Kasumi-1 (cell line): ENCODE measurements at places on chromosomes 7 and 10.

DNA sequence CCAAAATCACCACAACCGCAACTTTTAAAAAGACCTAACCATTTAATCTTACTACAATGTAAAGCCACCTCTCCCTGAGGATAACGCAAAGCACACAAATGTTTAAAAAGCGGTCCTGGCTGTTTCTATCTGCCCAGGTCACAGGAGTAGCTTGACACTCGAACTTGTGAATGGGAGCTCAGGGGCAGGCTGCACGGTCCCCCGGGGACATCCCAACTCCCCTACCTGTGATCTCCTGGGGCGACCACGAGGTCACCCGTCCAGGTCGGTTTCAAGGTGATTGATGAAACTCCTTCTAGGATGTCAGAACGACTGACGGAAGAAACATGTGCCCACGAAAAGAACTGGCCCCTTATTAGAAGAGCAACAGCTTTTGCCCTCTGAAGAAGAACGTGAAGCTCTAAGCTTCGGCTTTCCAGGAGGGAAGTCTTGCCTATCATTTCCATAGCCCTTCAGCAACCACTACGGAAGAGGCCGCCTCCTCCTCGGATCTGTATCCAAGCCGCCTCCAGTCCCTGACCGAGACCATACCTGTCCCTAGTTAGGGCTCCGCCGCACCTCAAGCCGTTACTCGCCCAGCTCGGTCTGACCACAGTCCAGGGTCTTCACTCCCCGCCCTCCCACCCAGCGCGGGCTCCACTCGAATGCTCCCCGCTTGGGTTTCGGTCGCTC lies 459 bp downstream of the CYCS start:
- no peak for DNase-seq

GRCh38 chr10:126502441-126502840 lies 114.2 kb upstream of the ADAM12 start:
- no peak for DNase-seq

DNA sequence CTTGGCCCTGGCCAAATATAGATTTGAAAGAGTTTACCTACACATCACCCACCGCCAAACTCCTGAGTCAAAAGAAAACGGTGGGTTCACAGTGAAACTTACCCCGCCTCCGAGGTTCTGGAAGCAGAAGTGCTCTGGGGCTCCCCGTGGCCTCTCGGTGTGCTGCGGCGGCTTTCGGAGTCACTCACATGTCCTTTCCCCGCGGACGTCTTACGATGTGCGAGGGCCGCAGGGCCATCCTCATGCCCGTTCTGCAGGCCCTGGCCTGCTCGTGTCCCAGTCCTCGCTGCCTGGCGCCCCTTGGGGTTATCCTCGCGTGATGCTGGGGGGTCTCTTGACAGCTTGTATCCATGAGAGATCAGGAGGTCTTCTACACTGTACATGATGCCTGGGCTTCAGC lies 12.0 kb downstream of the JCAD start:
- DNase-seq = no peak

GRCh38 chr10:5949009-5949759 lies 28.2 kb downstream of the IL15RA start:
- peak; percentile 71 for DNase-seq

GRCh38 chr10:67110286-67110685 lies 184.4 kb downstream of the LRRTM3 start:
- DNase-seq = no peak

- no peak for DNase-seq
These were observed 1.5 kb downstream of the USP54 start for GRCh38 chr10:73589563-73590126.

DNA sequence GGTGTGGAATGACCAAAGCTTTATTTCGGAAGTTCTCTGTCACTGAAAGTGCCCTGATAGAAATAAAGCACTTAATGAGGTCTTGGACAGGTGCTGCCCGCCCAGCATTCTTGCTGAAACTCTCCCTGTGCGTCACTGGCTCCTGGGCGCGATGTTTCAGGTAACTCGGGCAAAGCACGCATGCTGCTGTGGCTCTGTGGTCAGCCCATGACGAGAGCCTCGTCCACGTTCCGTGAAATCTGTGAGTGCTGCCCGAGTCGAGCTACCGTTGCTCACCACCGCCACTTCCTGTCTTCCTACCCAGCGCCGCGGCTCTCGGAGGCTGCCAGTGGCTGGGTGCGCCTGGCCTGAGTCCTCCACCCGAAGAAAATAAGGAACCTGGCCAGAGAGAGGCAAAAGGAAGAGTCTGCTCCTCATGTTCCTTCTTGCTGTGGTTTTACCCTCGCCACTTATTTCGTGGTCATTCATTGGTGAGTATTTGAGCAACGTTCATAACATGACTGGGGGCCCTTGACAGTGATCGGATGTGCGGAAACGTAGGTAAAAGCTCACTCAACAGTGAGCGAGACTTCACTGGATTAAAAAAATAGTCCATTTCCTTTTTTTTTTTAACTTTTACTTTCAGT lies 95.5 kb downstream of the MAP3K8 start:
- DNase-seq = peak; percentile 99

DNA sequence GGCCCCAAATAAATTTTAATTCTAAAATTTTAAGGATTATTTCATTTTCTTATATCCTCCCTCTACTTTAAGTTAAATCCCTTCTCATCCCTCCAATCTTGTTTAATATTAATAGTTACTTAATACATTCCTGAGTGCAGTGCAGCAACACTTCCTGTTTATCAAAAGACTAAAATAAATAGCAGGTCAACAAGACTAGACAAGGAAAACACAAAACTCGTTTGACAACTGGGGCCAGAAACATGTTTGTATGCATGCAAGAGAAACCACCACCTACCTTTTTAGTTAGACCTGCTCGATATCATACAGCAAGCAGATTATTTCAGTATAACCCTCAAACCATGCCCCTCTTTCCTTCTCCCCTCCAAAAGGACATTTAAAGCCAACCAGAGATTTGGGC lies 95.8 kb downstream of the PARD3 start:
- DNase-seq = no peak

- DNase-seq = no peak
These were observed 29.1 kb upstream of the TRUB1 start for GRCh38 chr10:114908896-114909295.

GRCh38 chr7:3649678-3650440 lies 348.8 kb downstream of the SDK1 start:
- no peak for DNase-seq

GRCh38 chr10:69230128-69230527 lies 10.0 kb downstream of the HKDC1 start:
- no peak for DNase-seq

DNA sequence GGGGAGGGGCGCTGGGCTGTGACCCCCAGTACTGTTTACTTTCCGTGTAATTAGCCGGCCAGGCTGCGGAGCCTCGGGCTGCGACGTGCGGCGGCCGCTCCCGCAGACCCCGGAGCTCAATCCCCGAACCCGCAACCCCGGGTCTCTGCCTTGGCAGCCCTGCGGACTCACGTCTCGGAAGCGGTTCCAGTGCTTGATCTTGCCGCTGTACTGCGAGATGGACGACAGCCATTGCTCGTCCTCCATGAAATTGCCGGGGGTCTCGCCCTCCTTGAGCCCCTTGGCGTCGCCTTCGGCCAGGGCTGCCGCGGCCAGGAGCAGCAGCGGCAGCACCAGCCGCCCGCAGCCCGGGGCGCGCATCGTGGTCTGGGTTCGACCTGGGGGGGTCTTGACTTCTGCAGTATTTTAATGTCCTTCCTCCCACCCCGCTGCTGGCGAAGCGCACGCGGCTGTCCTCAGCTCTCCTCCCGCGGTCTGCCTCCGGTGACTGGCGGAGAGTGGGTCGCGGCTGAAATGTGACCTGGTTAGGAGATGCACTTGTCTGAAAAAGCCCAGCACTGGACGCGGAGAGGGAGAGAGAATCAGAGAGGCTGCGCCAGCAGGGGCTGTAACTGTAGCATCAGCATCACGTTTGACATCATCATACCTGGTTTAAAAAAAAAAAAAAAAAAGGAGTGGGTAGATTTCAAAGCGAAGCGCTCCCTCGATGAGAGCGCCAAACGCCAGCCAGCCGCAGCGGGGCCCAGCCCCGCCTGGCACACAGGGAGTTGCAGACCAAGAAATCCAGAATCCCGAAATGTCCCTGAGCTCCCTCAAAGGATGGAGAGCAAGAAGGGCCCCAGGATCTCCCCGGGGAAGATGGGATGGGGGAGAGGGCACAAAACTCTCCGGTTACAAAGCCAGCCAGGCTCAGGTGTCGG lies at the start of gene SPOCK2:
TSS of gene SPOCK2 (minus strand) at position 583 of the 920 bp plus-strand sequence. CDS start at position 360, 223 bp downstream.
- DNase-seq = no peak

GRCh38 chr7:141225916-141226618 lies 152.2 kb downstream of the TMEM178B start:
- DNase-seq = no peak

- peak; percentile 82 for DNase-seq
These were observed 387.3 kb upstream of the NPVF start for GRCh38 chr7:25615593-25615992.

GRCh38 chr7:136405931-136406777 lies 429.0 kb upstream of the MTPN start:
- peak; percentile 69 for DNase-seq

- DNase-seq = no peak
These were observed 109.3 kb downstream of the ETV1 start for GRCh38 chr7:13879994-13880686.

GRCh38 chr10:89478085-89478738 lies 57.2 kb downstream of the SLC16A12 start:
- DNase-seq = no peak

- DNase-seq = no peak
These were observed 53.0 kb upstream of the PDGFA start for GRCh38 chr7:572416-573268.

DNA sequence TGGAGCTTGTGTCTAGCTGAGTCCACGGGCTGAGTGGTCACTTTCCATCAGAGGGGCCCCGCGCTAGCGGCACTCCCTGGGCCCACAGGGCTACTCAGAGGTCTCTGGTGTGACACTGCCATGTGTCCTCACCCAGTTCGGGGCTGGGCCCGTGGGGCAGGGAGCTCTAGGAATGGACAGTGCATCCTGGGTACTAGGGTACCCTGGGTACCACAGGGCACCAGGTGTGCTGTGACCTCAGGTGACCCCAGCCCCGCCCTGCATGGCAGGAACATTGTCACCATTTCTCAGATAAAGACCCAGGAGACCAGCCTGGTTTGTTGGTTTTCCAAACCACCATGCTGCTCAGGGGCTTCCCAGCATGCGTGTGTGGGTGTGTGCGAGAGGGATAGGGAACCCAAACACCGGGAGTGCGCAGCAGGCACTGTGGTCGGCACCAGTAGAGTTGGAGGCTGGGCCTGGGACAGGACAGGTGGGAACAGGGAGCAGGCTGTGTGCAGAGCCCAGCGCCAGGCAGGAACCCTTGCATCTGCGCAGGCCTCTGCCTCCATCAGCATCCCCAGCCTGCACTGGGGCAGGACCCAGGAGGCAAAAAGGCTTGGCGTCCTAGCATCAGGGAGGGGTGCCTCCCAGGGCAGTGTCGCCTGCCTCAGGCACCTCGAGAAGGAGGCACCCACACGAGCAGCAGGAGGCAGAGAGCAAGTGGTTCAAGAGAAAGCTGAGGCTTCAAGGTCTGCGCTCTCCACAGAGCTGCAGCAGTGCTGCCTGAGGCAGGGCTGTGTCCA lies 19.4 kb upstream of the CSGALNACT2 start:
- no peak for DNase-seq

- DNase-seq = peak; percentile 22
These were observed 80.8 kb upstream of the RHOBTB1 start for GRCh38 chr10:61024856-61025201.

GRCh38 chr10:84531396-84531795 lies 203.0 kb downstream of the CCSER2 start:
- DNase-seq = no peak

GRCh38 chr10:79047584-79047874 lies 21.2 kb upstream of the ZMIZ1 start:
- DNase-seq = no peak

DNA sequence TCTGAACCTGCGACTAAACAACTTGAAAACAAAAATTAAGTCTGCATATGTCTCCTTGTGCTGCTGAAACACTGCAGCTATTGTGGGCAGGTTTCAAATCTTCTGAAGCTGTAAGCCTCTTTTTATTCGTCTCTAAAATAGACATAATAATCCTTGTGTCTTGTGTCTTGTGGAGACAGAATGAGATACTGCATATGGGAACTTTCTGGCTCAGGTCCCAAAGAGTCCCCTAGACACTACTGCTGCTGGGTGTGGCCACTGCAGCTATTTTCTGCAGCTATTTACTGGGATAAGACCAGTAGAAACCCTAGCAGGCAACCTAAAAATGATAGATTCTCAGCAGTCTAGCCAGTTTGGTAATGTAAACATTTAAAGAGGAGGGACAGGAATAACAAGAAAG lies 252.0 kb downstream of the ELMO1 start:
- no peak for DNase-seq

DNA sequence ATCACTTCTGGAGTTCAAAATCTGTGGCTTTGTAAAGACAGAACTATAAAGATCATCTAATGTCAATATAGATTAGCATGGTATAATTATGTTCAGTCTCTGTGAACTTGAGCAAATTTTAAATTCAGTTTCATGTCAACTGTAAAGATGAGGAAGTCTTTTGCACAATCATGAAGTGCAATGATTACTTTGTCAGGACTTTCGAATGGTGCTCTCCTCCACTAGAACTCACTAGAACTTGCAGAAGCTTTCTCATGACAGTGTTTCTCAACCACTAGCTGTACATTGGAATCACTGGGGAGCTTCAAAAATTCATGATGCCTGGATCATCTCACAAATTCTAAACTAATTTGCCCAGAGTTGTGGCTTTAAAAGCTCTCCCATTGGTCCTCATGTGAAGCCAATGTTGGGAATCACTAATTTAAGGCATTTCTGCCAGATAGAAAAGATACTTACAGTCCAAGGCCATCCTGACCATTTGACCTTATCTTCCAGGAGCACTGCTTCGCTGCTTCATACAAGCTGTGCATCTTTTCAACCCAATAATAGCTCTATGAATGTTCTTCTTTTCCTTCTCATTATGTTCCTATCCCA lies 12.9 kb downstream of the OR2AE1 start:
- DNase-seq = no peak

DNA sequence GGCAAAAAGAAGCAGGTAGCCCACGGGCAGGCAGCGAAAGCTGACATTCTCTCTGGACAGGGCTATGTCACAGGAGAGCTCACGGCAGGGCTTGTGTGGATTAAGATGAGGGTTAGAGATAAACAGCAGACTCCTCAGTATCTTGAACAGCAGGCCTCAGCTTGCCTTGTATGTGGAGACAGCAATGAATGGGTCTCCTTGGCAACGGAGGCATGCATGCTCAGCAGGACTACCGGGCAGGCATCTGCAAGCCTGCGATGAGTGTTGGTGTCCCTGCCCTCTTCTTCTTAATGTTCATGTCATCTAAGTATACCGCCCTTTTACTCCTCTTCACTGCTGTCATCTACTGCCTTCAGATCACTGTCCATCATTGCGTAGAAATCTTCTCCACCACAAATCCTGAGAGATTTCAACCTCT lies 81.9 kb upstream of the C1GALT1 start:
- DNase-seq = no peak

DNA sequence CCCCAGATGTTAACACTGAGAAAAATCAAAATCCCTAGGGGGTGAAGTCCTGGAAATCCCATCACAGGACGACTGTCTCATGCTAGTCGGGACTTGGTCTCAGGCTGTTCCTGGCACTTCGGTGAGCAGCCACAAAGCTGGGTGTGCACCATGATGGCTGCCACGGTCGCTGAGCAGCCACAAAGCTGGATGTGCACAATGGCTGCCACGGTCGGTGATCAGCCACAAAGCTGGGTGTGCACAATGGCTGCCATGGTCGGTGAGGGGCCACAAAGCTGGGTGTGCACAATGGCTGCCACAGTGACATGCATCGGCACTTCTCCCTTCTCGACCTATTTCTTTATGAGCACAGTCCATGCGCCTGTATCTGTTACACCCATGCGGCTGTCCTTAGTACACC lies 505.1 kb downstream of the TCERG1L start:
- DNase-seq = no peak

GRCh38 chr10:28619455-28619854 lies 57.9 kb upstream of the BAMBI start:
- no peak for DNase-seq

GRCh38 chr10:97842656-97843280 lies 6.9 kb upstream of the GOLGA7B start:
- DNase-seq = peak; percentile 88
